ENCODE measurements at places on chromosomes 12 and 14.

GRCh38 chr12:25797386-25797785 lies 161.1 kb upstream of the RASSF8 start:
- no peak for DNase-seq

DNA sequence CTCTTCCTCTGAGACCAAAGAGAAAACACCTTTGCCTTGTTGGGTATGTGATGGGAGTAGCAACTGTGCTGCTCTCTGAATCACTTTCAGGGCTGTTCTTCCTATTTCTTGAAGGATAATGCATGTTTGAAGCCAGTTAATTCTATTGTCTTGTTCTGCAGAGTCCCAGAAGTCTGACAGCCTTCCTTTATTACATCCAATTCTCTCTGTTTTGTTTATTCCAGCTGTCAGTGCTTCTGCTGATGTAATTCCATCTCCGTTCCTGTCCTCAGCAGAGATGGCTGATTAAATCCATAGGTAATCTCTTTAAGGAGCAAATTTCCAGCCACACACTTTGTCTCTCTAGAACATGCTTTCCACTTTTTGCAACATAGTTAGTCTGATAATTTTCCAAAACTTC lies 59.7 kb downstream of the MGAT4C start:
- no peak for DNase-seq

DNA sequence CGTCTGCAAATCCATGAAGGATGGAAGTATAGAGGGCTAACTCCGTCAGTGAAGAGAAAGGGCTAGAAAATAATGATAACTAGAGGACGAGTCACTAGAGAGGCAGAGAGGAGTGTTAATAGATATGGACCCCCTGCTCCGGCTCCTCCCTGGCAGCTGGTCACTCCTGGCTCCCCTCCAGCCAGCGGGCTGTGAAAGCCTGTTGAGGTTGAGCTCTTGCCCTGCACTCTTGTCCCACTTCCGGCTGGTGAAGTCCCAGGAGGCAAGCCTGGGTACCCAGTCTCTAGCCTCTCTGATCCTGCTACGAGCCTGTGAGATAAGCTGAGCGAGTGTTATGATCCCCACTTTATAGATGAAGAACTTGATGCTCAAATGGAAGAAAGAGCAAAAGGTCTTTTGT lies 90.3 kb downstream of the RFX4 start:
- DNase-seq, result peak; percentile 19

DNA sequence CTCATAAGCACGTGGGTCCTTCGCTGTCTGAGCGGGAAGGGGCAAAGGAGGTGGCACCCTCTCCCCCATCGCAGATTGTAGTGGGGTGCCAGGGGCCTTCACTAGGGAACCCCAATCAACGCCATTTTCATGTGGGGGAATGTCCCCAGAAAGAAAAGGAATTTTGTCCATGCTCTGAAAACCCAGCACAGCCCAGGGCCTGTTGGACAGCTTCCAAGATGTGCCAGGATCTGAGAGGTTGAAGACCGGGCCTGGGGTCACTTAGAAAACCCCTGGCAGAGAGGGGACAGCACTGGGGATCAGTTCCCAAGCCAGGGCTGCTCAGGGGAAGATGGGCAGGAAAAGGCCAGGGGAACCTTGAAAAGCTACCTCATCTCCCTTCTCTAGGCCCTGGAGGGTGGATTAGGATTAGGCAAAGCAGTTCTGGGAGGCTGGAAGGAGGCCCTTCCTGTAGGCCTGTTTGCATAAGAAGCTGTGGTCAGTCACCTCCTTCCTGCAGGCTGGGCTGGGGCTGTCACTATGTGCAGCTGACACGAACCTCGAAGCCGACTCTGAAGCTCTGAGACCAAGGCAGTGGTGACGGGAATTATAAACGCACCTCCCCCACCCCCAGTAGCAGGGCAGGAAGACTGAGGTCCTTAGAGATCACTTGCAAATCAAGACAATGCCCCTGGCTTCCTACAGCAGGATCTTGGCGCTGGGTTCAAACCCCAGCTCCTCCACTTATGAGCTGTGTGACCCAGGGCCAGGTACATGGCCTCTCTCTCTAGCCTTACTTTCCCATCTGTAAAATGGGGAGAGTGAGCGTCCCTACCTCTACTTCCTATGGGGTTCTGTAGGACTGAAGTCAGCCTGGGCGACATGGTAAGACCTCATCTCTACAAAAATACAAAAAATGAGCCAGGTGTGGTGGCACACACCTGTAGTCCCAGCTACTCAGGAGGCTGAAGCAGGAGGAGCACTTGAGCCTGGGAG lies 29.0 kb downstream of the TESC start:
- no peak for DNase-seq

DNA sequence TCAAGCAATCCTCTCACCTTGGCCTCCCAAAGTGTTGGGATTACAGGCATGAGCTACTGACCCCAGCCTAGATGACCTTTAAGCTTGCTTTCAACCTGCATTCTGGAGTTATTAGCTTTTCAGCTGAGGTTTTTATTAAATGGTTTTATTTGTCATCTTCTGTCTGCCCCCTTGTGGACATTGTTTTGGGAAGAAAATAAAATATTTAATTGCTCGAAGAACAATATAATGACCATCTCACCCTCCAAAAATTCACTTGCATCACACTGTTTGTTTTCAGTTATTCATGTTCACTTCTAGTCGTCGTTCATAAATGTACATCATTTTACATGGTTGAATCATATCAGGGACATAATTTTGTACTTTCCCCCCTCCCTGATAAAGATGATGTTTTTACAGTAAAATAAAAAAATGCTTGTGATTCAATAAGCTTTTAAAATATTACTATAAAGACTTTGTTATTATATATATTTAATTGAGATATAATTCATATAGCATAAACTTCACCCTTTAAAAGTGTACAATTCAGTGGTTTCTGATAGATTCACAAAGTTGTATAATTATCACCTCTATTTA lies 10.1 kb upstream of the SPATS2 start:
- DNase-seq, result no peak

DNA sequence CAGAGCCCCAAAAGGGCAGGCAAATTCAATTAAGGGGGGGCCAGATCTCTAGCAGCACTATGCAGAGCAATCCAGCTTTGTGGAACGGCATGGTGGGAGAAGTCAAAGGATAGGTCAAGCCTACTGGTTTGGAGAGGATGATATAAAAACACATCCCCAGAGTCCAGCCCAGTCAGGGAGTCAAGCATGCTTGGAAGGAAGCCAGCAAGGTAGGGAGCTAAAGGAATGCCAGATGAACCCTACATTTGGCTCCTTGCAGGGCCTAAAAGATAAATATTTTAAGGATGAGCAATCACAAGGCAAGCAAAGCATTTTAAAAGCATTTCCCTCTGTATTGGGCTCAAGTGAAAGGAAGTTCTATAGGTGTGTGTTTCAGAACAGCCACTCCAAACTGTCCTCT lies 21.4 kb downstream of the KCTD10 start:
- no peak for DNase-seq

DNA sequence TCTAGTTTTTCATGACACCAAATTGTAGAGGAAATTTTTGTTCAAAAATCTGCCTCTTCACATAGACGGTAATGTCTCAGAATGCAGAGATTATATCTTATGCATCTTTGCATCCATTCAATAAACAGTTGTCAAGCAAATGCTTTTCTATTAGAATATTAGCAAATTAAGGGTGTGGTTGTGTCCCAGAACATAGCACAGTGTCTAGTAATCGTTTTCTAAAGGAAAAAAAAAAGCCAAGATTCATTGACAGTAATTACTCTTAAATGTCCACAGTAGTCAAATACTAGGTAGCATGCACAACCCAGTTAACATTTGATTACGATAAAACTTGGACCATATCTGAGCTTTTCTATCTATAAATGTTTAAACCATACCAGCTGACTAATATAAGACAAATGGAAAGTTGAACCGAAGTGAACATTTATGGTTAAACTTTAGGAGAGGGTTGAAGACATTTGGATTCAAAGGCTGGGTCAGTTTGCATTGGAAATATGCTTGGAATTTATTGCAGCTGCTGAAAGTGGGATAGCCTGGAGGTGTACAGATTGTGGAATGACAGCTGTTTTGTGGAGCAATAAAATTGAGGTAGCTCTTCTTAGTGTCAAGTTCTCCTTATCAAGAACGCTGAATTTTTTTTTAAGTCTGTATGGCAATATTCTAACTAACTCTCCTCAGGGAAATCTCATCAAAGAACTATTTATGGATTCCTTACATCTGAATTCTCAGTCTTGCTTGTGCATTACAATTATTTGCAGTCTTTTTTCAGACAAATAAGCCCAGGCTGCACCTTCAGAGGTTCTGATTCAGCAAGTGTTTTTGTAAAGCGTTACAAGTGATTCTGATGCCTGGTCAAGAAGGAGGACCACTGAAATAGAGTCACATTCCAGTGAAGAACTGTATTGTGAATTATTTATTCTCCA lies 66.7 kb upstream of the ATP2B1 start:
- DNase-seq, result no peak

DNA sequence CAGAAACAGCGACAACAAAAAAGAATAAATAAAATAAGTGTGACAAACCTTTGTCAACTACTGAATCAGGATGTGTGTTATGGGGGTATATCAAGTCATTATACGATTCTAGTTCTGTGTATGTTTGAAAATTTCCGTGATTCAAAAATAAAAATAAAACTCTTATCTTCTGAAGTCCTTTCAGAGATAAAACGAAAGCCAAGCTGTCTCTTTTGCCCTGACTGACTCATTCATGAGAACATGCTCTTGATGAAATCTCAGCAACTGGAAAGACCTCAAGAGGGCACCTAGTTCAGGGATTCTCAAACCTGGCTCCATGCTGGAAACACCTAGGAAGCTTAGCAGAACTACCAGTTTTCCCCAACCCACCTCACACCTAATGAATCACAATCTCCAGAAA lies 9.2 kb downstream of the FOXN3 start:
- no peak for DNase-seq

DNA sequence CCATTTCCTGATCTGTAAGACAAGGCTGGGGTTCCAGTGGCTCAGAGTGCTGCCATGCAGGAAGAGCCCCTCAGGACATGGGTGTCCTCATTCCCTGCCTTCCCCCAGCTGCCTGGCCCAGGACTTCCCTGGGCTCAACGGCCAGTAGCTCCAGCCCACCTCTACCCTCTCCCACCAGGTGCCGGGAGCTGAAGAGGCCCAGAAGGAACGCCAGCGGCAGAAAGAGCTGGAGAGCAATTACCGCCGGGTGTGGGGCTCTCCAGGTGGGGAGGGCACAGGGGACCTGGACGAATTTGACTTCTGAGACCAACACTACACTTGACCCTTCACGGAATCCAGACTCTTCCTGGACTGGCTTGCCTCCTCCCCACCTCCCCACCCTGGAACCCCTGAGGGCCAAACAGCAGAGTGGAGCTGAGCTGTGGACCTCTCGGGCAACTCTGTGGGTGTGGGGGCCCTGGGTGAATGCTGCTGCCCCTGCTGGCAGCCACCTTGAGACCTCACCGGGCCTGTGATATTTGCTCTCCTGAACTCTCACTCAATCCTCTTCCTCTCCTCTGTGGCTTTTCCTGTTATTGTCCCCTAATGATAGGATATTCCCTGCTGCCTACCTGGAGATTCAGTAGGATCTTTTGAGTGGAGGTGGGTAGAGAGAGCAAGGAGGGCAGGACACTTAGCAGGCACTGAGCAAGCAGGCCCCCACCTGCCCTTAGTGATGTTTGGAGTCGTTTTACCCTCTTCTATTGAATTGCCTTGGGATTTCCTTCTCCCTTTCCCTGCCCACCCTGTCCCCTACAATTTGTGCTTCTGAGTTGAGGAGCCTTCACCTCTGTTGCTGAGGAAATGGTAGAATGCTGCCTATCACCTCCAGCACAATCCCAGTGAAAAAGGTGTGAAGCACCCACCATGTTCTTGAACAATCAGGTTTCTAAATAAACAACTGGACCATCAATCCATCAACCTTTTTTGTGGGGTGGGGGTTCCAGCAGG lies 17.6 kb downstream of the AGAP2 start:
- no peak for DNase-seq

- DNase-seq, result no peak
These were observed 262.5 kb downstream of the DPF3 start for GRCh38 chr14:72631401-72631800.

GRCh38 chr12:78530100-78530765 lies 334.3 kb upstream of the SYT1 start:
- DNase-seq, result peak; percentile 33

DNA sequence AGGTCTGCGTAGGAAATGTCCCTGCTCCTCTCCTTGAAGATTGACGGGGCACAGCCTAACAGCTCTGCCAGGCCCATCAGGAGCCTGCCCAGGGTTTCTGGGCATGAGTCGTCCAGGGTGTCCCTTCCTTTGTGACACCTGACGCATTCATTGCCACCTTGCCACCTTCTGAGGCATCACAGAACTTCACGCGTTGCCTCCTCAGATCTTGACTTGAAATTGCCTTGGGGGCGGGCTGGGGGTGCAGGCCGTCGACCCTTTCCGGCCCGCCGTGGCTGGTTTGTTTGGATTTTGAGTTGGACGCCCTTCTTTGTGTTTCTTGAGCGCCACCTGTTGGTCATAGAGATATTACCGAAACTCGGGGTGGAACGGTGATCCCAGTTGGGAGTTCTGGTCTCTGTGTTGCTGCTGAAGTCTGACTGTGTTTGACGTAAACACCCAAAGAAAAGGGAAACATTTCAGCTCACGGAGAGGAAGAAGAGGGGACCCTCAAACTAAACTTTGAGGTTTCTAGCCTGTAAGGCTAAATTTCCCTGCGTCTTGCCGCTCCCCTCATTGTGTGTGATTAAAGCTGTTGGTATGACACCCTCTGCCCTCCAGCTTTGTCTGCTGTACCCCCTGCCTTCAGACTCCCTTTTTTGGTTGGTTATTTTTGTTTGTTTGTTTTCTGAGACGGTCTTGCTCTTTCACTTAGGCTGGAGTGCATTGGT lies 44.6 kb downstream of the MLXIP start:
- DNase-seq, result peak; percentile 90

Measured in retina (tissue), 1 donor.